Sigmoid colon (tissue), 7 donors: ENCODE measurements at places on chromosomes 4 and X.

GRCh38 chr4:88467392-88467791 is 10.5 kb downstream of the HERC5 start:
- no peak for DNase-seq

- DNase-seq: no peak
Observed at GRCh38 chr4:101345271-101345595, 2.1 kb downstream of the PPP3CA start.

DNA sequence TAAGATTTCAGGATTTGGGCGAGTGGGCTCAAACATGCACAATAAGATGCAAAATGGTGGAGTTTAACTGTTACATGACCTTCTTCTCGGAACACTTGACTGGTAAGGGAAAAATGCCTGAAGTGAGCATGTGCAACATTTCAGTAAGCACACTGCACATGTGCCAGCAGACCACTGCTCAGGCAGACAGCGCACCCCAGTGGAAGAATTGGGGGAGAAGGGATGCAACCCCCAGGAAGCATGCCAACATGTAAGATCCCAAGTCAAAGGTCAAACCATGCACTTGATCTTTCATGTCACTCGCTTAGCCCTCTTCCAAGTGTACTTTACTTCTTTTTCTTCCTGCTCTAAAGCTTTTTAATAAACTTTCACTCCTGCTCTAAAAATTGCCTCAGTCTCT is 256.3 kb downstream of the CENPC start:
- no peak for DNase-seq

- DNase-seq: no peak
Observed at GRCh38 chr4:73683033-73683432, 57.3 kb upstream of the CXCL8 start.

DNA sequence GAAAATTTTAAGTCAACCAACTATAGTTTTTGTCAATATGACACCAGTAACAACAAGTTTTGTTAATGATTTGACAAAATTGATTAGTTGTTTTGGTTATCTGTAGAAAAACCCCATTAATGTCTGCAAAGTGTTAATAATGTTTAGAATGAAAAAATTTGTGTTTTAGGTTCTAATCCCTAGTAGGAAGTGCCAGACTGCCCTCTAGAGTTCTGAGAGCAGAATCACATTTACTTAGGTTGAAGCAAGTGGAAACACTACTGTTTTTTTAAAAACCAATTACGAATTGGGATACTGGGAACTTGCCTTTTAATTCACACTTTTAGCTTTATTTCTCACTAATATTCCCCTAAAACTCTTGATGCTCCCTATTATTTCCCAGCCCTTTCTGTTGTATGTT is 101.1 kb upstream of the CYLC1 start:
- no peak for DNase-seq

- no peak for DNase-seq
Observed at GRCh38 chr4:38957261-38957815, 74.9 kb downstream of the TMEM156 start.

GRCh38 chr4:110198435-110199416 is at the start of gene ELOVL6:
TSS of gene ELOVL6 (minus strand) at chr4:110198615. CDS start at chr4:110198335, 280 bp downstream.
- DNase-seq: peak; percentile 79

DNA sequence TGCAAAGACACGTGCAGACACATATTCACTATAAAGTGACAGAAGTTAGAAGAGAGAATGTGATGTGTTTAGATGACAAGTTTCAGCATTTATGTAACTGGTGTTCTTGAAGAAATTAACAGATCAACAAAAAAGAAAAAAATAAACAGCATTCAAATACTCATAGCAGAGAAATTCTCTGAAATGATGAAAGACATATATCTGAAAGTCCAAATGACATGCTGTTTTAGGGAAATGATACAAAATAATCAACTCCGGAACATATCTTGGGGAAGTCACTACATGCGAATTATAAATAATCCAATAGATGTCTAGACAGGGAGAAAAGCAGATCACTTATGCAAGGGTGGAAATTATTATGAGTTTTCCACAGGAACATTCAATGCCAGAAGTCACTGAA is 146.0 kb downstream of the SPANXN4 start:
- DNase-seq: no peak

- no peak for DNase-seq
Observed at GRCh38 chr4:133403913-133404312, 254.8 kb downstream of the PCDH10 start.
